Aortic smooth muscle cell (primary cell): ENCODE measurements at places on chromosomes 7 and 10. TPM values are rescaled to one million over a fixed set of nuclear protein-coding genes. Genes with fewer than 3 reads are reported as not detected.

The NCOA4 gene
- total RNA-seq: 196 and 203 TPM in 2 replicates

The CDK5 gene
- 28.7 and 30.8 TPM in 2 replicates for total RNA-seq

The NUB1 gene
- total RNA-seq: 52.6 and 54.7 TPM in 2 replicates

The HOXA11 gene
- total RNA-seq: not detected in 2 replicates

The FBXL13 gene
- total RNA-seq: 4.4 and 4.5 TPM in 2 replicates

The MBL2 gene
- not detected in 2 replicates for total RNA-seq

The POP7 gene
- 30.2 and 34.5 TPM in 2 replicates for total RNA-seq

The SPDYE5 gene
- total RNA-seq: not detected in 2 replicates

The SRRM3 gene
- total RNA-seq: under 0.01 TPM in 1 of 2 replicates, not detected in the other

The CPA2 gene
- not detected in 2 replicates for total RNA-seq

The MAP3K8 gene
- 8.5 and 25.1 TPM in 2 replicates for total RNA-seq

The ELOVL3 gene
- total RNA-seq: 0.26 TPM in 1 of 2 replicates, not detected in the other

The ANKRD1 gene
- 2.2 TPM in 2 replicates for total RNA-seq

The SBDS gene
- total RNA-seq: 118 and 129 TPM in 2 replicates

The CPVL gene
- total RNA-seq: 0.13 TPM in 1 of 2 replicates, not detected in the other

The ZNF25 gene
- 15.2 and 16.4 TPM in 2 replicates for total RNA-seq

The ZPBP gene
- total RNA-seq: not detected in 2 replicates

The CTAGE8 gene
- 0.68 TPM in 1 of 2 replicates, not detected in the other for total RNA-seq

The CCL24 gene
- total RNA-seq: not detected in 2 replicates

The CCDC146 gene
- total RNA-seq: 1.6 and 2.8 TPM in 2 replicates

The EPHB6 gene
- 14.0 and 23.1 TPM in 2 replicates for total RNA-seq

The ABCB4 gene
- 1.3 and 3.9 TPM in 2 replicates for total RNA-seq

The CRYGN gene
- 0.12 and 0.13 TPM in 2 replicates for total RNA-seq
